ENCODE measurements at places on chromosomes 5 and 9.

GRCh38 chr5:3321119-3321760 lies 274.4 kb upstream of the IRX1 start:
- DNase-seq: no peak

- DNase-seq: peak; percentile 59
Measured at GRCh38 chr9:38690574-38690973, 29.4 kb downstream of the FAM240B start.

- peak; percentile 2 for DNase-seq
Measured at GRCh38 chr9:74570879-74571512, 73.9 kb downstream of the RORB start.

DNA sequence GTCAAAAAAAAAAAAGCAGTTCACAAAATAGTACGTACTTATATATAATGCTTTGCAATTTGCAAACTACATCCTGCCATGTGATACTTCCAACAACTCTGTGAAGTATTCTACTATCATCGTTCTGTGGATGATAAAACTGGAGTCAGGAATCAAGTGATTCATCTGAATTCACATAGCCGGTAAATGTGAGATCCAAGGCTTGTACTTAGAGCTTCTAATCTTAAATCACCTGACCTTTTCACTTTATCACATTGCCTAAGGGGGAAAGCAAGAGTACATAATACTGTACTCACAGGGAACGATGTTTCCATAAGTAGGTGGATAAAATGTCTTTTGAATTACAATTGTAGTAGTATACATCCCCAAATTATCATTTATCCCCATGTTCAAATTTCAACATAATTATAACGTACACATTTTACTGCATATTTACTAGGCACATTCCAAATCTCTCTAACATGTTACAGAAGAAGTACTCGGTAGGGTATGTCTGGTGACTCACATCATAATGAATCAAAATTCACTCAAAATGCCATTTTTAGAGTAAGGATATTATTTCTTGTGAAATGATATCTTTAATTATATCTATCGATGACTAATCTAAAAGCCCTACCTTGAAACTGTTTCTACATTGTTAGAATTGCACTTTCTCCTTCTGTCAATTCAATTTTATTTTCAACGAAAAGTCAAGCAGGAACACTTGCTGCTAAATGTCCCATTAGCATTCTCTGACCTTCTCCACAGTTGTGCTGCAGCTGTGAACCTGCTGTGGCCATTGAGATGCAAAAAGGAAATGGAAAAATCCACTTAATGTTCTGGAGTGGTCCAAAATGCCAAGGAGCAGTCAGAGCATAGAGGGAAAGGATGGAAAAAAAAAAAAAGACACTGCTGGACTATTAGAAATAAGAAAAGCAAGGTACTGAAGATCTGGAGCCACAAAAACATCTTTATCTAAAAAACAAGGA lies 78.9 kb downstream of the OR2K2 start:
- no peak for DNase-seq

- no peak for DNase-seq
Measured at GRCh38 chr5:91182763-91183162, 200.4 kb downstream of the ARRDC3 start.

DNA sequence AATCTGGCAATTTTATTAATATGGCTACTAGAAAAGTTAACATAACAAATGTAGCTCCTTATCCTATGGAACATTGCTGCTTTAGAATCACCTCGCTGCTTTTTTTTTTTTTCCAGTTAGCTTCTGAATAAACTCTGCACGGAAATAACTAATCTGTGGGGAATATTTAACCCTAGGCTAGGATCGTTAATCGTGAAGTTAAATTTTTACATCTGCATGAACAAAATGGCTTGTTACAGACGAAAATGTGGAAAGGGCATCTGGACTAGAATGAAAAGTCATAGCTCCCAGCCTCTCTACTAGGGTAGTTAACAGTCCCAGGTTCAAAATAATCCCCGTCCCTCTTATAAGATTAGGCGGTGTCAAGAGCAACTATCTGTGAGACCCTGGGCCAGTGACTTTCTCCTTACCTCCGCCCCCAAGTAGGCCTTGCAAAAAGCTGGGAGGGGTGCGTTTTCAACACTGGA lies 470 bp upstream of the SLC22A5 start:
- DNase-seq: no peak

DNA sequence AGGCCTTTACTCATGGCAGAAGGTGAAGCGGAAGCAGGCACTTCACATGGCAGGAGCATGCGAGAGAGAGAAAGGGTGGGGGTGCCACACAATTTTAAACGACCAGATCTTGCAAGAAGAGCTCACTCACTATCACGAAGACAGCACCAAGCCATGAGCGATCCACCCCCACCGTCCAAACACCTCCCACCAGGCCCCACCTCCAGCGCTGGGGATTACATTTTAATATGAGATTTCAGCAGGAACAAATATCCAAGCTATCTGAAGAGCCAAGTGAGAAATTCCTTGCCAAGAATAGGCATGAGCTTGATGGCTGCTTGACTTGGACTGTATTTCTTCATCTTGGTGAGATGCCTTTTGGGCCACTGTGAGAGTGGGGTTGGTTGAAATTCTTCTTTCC lies 88.0 kb downstream of the PDZD2 start:
- DNase-seq: no peak
